ENCODE measurements at places on chromosomes 1 and 21.
A peak's percentile ranks its signal among the peaks of the same experiment; 100 is the strongest.

DNA sequence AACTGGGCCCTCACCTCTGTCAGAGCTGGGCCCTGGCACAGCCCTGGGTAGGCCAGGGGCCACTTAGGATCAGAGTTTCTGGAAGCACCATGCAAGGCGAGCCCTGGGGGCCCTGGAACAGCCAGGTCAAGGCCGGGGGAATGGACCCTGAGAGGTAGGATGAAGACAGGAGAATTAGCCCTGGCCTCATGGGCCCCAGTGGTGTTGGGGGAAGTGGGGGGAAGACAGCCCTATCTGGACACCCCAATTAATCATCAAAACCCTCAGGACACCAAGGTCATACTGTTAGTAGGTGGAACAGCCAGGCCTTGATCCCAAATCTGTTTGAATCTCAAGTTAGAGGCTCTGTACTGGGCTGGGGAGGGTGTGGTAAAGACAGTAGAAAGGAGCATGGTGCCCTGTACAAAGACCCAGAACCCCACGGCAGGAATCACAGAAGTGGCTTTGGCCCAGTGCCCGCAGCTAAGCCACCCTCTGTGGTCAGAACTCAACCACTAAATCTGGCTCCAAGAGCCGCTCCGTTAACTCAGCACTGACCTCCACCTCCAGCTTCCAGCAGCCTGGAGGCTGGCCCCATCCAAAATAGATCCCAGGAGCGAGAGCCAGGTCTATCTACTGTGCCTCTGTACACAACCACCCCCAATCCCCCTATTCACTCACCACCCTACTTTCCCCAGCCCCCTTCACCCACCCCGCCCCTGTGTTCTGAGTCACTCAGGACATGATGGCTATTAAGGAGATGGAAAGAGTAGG is 14.0 kb upstream of the TRIM63 start:
- DNase-seq = no peak

GRCh38 chr1:91761295-91761721 is 124.6 kb downstream of the TGFBR3 start:
- no peak for DNase-seq

GRCh38 chr1:17119076-17119772 is at the start of gene PADI2:
TSS of gene PADI2 (minus strand) at chr1:17119451. CDS start at chr1:17119371, 80 bp downstream.
- DNase-seq = peak; percentile 23

DNA sequence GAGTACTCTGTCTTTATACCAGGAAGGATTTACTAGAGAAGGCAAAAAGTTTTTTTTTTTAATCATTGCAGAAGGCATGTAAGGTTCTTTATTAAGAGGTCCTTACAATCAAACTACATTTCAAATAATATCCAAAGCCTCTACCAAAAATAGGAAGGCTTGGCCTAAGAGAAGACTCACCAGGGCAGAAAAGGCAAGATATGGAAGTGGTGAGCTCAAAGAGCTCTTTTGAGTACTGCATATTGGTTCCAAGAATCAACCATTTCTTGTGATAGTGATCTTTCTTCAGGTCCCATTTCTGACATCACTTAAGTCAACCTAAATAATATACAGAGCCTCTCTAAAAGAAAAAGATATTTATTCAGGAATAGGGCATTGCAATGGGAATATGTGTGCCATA is 153.2 kb downstream of the FASLG start:
- no peak for DNase-seq

DNA sequence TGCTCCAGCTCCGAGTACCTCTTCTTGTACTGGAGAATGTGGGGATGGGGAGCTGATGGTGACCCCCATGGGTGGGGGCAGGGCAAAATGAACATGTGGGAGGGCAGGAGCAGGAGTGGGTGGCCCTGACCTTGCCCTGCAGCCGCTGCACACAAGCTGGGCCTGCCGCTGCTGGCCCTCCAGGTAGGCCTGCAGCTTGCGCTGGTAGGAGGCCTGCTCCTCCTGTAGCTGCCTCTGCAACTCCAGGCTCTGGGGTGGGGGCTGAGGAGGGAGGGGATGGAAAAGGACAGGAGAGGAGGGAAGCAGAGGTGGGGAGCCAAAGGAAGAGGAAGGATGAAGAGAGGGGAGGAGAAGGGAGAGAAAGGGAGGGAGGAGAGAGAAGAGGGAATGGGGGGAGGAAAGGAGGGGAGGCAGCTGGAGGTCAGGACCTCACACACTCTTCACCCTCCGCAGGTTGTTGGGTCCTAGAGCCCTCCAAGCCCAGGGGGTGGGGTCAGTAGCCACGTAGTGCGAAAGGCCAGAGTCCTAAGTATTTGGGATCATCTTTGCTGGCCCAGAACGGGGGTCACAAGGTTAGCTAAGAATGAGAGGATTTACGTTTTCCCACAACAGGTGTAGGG is 22.9 kb downstream of the RNU1-1 start:
- no peak for DNase-seq

DNA sequence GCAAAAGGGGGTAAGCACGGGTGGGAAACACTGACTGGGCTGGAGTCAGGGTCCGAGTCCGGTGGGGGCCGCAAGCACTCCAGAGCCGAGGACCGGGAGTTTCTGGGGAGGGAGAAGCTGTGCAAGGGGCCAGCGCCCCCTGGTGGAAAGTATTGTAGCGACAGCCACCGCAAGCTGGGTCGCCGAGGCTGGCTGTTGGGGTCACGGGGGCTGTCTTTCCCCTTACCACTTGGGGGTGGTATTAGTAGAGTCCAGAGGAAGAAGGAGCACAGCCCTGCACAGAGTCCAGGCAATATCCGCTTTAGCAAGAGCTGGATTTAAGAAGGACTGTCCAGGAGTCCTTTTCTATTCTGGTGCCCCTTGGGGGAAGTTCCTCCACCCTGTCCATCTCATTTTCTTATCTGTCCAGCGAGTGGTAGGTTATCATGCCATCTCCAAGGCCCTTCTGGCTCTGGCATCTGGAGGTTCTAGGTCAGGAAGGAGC is 17.9 kb upstream of the ETV3 start:
- peak; percentile 67 for DNase-seq

- no peak for DNase-seq
Observed at GRCh38 chr1:209506101-209506500, 77.4 kb upstream of the CAMK1G start.

GRCh38 chr1:58317086-58317485 is 229.4 kb downstream of the OMA1 start:
- no peak for DNase-seq

Data from stimulated activated CD4-positive, alpha-beta T cell treated with anti-CD3 and anti-CD28 coated beads, Interleukin-1b, Interleukin-23, amount 100 ng/mL, for 1 hour (primary cell).